GM13976 (cell line): ENCODE measurements at places on chromosomes 5 and 9.

- DNase-seq, result no peak
These were observed 3.9 kb downstream of the PPP3R2 start for GRCh38 chr9:101590901-101591300.

- no peak for DNase-seq
These were observed 7.2 kb upstream of the LCN2 start for GRCh38 chr9:128142061-128142460.

- DNase-seq, result peak; percentile 93
These were observed 19.4 kb downstream of the GBGT1 start for GRCh38 chr9:133144142-133144903.

GRCh38 chr9:90815183-90815943 lies 13.7 kb downstream of the SYK start:
- no peak for DNase-seq

GRCh38 chr5:172487671-172488070 lies 33.3 kb upstream of the SH3PXD2B start:
- DNase-seq, result no peak

- DNase-seq, result no peak
These were observed 138.8 kb downstream of the PAM start for GRCh38 chr5:102893942-102894341.

DNA sequence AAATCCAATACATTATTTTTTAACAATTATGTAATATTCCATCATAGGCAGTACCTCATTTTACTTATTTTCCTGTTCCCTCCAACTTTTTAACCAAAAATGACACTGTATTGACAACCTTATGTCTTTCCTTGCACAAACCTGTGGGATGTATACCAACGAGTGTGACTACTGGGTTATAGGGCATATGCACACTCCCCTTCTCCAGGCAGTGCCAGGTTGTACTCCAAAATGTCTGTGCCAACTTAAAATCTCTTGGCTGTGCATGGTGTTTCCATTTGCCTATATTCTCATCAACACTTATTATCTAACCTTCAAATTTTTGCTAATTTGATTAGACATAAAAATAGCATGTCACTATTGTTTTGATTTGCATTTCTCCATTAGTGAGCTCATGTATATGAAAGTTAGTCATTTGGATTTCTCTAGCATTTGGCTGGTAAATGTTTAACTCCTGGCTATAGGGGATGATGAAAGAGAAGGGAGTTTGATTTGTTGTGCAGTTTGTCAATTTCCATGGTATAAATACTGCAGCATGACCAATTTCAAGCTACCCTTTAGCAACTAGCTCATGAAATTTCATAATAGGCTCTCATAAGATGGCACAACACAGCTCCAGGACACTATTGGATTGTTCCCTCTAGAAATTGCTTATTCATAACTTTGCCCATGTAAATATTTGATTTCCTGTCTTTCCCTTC lies 129.9 kb downstream of the BAAT start:
- DNase-seq, result no peak
